ENCODE measurements at places on chromosomes 5 and 9.

DNA sequence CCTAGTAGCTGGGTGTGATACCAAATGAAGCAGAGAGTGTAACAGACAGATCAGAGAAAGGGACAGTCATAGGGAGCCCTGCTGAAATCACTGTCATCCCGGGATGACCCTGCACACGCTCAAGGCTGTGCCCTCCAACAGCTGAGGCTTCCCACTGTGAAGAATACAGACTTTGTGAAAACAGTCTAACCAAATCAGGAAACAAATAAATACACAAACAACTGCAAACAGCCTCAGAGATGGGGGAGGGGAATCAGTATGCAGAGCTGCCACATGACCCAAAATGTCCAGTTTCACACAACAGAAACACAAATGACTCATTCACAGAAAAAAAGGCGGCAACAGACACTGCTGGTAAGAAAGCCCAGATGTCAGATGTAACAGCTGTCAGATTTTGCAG lies 101.9 kb downstream of the ADAMTS2 start:
- no peak for DNase-seq

DNA sequence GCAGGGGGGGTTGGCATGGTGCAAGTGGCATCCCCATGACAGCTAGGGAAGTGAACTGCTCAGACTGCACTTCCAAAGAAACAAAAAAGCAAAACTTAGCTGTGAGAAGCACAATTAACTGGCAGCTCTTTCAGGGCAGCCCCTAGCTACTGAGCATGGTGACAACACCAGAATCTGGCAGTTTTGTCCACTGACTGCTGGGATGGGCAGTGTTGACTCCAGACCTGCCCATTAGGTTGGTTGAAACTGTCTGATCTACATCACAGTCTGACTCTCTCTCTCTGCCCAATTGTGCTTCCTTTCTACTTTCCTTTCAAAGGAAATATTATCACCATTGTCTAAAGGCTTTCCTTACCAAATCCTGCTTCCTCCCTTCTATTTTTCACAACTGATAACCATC lies 12.5 kb upstream of the RAD23B start:
- no peak for DNase-seq

GRCh38 chr9:31119890-31120454 lies 1264.5 kb upstream of the ACO1 start:
- DNase-seq: peak; percentile 63

DNA sequence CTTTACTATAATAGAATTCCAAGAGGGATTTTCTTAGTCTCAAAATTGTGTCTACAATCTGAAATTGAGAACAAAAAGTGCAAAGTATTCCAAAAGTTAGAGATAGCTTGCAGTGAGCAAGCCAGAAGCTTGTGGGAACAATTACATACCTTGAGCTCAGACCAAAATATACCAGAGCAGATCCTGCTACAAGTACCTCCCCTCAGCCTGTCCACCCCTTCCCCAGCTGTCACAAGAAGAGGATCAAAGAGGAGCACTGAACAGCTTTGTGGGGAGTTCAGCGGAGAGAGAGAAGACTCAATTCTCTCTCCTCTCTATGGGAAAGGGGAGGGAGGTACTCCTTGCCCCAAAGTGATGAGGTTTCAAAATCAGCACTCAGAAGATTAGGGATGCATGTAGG lies 869.2 kb upstream of the DMAC1 start:
- no peak for DNase-seq
